Dorsolateral prefrontal cortex (tissue), 122 donors: ENCODE measurements at places on chromosomes 7 and 10. TPM values are rescaled to one million over a fixed set of nuclear protein-coding genes. Genes with fewer than 3 reads are reported as not detected.
A peak's percentile ranks its signal among the peaks of the same experiment; 100 is the strongest.

The CRPPA gene
- total RNA-seq, result 13.6 TPM

The FOXP2 gene
- total RNA-seq, result 10.6 TPM

The PAPSS2 gene
- 7.3 TPM for total RNA-seq

The TMEM236 gene
- total RNA-seq, result not detected

The CRCP gene
- 42.3 TPM for total RNA-seq

The TMEM229A gene
- total RNA-seq, result 6.7 TPM

DNA sequence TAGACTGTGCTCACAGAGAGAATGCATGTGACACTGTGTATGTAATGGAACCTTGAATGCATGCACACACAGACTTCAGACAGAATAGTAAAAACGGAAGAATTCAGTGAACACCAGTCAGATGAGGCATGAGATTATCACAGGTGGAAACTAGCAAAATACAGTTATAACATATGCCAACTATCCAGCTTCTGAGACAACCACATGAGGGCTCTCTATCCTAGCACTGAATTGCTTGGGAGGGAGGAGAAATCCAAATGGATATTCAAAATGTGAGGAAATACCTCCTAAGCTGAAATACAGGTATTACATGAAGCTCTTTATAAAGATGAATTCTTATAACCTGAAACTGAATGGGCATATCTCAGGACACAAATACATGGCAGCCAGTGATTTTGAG is 30.6 kb downstream of the GARS1 start:
- DNase-seq, result no peak

DNA sequence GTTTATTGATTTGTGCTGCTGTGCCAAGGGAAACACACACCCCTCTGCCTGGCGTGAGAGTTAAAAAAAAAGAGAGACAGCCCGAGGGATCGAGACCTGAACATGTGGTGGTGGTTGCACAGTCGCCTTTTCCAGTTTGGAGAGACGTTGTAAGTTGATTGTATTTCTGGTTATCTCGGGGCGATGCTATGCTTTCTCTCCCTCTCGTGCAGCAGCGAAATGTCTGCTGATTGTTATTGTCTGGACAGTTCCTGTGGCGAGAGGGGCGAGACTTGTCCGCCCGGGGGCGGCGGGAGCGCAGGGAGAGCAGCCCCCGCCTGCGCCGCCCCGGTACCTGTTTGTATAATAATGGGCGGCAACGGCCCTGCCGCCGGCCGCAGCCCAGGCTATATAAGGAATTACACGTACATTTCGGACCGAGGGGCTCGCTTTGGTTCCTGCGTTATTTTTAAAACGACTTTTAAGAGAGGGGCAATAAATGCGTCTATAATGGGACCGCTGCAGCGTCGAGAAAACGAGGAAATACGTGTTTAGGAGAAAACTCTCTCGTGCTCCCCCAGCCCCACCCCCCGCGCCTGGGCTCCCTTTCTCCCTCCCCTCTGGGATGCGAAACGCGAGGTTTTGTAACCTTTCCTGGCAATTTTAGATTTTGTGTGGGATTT is 1.7 kb downstream of the ZEB1 start:
- peak; percentile 45 for DNase-seq

DNA sequence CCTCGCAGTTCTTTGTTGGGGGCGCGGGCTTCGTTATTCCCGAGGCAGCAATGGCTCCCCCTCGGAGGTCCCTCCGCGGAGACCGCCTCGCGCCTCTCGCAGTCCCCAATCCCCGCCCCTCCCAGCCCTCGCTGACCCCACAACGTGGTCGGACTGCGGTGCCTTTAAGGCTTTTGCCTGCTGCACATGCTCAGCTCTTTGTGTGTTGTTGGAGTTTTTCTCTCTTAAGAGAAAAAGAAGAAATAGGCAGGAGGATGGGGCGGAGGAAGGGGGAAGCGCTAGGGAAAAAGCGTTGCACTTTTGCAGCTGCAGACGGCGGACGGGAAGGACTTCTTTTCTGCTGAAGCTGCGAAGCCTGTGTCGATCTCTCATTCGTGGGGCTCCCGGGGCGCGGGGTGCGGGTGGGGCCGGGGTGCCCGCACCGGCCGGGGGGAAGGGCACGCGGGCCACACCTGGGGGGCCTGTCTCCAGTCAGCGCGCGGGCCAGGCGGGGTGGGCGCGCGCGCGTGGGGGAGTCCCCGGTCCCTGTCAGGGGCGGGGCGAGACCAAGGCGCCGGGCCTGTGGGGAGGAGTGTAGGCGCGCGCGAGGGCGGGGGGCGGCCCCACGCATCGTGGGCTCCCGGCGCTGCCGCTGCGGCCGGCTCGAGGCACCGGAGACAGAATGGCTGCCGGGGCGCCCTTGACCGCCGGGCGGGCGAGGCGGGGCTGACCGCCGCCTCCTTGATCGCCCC is 445 bp upstream of the ATRNL1 start:
- no peak for DNase-seq

DNA sequence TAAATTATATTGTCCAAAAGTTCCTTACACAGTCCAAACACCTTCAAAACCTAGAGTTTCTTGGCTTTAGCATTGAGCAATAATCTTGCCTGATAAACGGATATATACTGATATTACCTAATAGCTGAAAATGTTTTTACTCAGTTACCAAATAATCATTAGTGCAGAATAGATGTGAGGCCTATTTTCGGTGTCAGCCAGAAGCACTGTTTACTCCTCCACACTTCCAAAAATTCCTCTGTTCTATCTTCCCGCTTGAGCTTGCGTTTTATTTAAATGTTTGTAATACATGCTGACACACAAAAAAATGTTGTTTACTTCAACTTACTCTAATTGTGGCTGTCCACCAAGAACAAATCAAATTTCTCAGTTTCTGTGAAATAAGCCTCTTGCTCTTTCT is 606.2 kb upstream of the TEX47 start:
- no peak for DNase-seq

GRCh38 chr7:81721437-81721836 is 48.4 kb downstream of the HGF start:
- no peak for DNase-seq

DNA sequence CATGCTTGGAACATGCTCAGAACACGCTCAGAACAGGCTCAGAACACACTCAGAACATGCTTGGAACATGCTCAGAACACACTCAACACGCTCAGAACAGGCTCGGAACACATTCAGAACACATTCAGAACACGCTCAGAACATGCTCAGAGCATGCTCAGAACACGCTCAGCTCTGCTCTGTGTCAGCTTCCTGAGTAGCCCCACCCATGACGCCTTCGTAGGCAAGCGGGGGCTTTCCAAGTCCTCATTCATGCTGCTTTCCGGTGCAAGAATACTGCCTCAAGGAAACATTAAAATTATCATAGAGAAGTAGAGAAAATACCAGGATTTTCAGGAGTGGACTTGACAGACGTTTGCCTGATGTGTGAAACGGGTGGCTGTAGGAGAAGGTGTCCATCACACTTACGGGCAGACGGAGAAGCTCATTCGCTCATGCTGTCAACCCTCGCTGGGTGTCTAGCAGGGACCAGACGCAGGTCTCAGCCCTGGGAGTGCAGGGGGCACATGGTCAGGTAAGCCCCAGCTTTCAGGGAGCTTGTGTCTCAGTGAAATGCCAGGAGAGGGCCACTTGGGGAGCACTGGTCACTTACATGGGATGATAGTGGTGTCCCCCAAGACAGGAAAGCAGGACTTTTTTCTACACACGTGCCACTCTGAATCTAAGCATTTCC is 24.7 kb downstream of the EN2 start:
- DNase-seq, result no peak

DNA sequence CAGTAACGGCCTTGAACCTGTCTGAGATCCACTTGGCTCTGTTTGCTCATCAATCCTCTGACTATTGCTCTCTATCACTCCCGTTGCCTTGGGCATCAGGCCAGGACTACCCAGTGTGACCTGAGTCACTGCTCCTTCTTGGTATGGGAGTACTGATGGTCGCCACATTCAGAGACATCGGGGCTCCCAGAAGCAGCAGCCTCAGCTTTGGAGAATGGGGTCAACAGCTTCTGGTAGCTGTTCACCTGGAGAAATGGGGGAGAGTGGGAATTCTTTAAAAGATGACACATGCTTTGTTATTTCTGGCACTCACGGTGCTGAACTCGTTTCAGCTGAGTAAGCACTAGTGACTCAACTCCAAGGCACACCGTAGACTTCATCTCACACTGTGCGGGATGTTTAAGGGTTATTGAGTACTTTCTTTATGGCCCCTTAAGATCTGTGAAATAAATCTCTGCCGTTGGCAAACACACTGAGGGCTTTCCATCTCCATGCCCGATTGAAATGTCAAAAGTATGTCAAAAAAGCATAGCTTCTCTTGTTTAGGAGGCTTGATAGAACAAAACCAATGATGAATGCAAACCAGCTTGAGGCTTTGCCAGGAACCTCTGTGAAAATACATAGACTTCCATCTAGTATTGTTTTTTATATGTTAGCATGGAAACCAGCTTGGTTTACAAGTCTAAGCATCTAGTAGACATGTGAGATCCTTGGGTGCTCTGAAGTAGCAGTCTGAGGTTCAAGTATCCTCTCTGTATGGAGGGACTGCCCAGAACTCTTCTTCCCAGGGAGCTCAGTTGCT is 333.1 kb downstream of the CXCL12 start:
- DNase-seq, result no peak

- no peak for DNase-seq
Observed at GRCh38 chr7:69738396-69738951, 140.2 kb downstream of the AUTS2 start.
